CD4-positive, alpha-beta T cell treated with Interleukin-6 at 100 ng/mL for 8 hours (primary cell): ENCODE measurements at places on chromosomes 2 and 18.

DNA sequence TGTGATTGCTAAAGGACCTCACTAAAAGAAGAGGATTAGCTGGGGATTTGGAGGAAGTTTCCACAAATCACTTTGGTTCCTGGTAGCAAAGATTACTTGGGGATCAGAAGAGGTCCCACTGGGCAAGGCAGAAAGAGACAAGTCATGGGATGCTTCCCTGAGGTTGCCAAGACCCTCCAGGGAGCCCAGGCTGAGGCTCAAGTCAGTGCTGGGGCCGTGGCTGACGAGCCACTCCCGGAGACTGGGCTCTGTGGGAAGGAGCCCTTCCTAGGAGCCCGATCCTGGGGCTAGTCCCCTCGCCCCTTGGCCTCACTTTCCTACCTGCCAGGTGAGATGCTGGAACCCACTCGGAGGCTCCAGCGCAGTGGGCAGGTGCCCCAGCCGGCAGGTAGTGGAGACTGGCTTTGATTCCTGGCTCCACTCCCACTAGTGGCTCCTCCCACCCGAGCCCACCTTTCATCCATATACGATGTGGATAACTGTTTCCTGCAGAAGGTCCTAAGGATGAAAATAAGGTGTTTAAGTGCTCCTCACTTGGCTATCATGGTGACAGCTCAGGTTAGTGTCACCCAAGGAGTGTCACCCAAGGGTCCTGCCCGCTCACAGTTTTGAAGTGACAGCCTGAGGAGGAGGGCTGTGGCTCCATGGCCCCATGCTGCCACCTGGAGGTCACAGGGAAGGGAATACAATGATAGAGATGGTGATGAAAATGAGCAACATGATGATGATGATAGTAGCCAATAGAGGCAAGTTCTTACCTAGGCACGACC, 100.5 kb downstream of the CAPN13 start:
- DNase-seq: peak; percentile 71

- DNase-seq: no peak
Observed at GRCh38 chr2:44397447-44398175, 35.9 kb downstream of the CAMKMT start.

DNA sequence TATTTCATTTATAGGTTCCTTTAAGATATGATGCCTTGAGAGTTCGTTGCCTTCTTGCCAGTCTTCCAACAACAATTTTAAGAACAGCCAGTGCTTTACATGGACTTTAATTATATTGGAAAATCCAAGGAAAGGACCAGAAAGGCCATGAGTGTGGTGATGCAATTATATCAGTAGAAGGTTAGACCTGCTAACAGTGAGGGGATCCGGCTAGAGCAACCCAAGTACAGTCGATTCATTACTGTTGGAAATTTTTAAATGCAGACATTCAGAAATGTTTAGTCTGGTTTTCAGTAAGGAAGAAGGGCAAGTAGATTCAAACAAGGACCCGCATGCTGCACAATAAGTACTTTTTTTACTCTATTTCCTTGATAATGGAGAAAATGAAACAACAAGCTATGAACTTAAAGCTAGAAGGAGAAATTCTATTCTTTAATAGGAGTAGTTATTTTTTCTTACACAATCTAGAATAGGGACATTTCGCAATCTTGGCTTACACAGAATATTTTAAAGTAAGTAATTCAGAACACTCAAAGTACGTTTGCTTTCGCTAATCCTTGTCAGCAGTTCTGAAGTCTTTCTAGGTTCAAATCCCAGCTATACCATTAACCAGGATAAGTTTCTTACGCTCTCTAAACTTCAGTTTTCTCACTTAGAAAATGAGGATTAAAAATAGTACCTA, 405.5 kb downstream of the MEIS1 start:
- no peak for DNase-seq

- DNase-seq: no peak
Observed at GRCh38 chr2:20148426-20148922, 76.5 kb downstream of the SDC1 start.

- no peak for DNase-seq
Observed at GRCh38 chr2:82803307-82803706, 1655.8 kb downstream of the SUCLG1 start.

DNA sequence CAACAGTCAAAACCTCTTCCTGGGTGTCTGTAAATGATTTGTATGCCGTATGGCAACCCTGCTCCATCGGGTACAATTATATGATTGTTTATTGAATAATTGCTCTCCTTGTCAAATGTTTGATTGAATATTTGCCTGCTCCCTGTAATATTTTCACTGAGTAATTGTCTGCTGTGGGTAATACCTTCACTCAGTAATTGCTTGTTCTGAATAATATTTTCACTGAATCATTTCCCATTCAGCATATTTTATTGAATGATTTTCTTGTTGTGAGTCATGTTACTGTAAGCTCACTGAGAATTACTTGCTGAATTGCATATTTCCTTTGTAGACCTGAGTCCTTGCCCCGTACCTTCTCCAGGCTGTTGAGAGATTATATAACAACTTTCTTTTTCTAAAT, 535.2 kb downstream of the METTL4 start:
- no peak for DNase-seq

DNA sequence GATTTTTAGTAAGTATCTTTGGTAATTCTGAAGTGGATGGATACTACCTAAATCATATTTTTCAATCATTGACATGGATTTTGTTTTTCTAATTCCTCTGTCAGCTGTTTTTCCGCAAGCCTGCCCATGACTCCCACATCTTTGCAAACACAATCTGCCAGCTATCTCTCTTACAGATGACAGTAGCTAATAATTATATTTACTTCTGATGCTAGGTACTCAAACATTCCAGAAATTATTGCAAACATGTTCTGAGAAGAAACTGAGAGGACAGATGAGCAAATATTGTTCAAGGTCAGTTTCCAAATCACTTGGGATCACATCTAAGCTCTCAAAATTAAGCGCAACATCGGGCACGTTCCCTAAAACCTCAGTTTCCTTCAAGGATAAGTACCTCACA, 270.0 kb upstream of the CDH19 start:
- no peak for DNase-seq

DNA sequence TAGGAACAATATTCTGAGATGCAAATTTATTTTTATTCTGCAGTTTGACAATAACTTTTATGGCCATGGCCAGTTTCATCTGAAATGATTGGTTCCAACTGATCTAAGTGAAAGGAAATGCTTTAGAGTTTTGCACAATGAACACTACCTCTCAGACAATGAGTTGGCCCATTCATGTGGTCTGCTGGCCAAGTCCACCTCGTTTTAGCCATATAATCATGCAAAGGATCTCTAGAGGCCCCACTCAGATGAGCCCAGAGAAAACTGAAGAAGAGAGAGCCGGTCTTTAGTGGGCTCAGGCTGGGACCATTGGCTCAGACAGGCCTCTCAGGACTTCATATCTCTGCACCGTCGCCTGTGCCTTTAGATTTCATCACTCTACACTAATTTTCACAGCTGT, 254.7 kb downstream of the MREG start:
- DNase-seq: no peak

GRCh38 chr2:109270505-109271312, 141.7 kb downstream of the SH3RF3 start:
- DNase-seq: no peak

DNA sequence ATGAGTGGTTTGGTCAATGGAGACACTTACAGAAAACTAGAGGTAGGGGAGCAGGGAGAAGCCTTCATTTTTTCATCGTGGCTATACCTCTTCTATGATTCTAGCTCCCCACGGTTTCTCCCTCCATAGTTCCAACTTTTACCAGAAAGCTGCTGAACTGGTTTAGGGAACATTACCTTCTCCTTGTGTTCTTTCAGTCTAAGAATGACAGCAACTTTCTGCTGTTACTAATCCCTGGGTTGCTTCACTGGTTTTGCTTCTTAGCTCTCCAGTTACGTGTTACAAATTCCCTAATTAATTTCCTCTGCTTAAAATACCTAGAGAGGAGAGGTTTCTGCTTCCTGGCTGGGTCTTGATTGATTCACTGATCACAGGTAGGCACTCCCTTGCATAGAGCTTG, 499.9 kb downstream of the SLC4A3 start:
- no peak for DNase-seq

DNA sequence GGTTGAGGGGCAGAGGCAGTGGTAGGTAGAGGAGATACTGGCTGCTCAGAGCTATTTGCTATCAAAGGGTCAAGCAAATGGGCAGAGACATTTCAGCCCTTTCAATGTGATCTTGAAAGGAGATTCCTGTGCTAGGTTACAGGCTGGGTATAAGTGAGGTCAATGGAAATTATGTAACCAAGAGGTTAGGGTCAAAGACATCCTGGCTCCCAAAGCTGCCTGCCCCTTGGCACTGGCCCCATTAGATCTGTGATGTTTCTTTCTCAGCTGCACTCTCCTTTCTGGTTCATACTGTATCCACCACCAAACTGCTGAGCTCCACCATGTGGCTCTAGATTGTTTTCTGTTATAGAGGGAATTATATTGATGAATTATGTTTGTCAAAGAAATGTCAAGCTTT, 200.4 kb downstream of the AGPS start:
- DNase-seq: no peak

- no peak for DNase-seq
Observed at GRCh38 chr2:210667711-210668110, 111.3 kb downstream of the CPS1 start.

GRCh38 chr18:3397031-3397750, 52.8 kb upstream of the TGIF1 start:
- DNase-seq: no peak

- DNase-seq: peak; percentile 79
Observed at GRCh38 chr2:38581193-38582147, 21.3 kb downstream of the HNRNPLL start.

DNA sequence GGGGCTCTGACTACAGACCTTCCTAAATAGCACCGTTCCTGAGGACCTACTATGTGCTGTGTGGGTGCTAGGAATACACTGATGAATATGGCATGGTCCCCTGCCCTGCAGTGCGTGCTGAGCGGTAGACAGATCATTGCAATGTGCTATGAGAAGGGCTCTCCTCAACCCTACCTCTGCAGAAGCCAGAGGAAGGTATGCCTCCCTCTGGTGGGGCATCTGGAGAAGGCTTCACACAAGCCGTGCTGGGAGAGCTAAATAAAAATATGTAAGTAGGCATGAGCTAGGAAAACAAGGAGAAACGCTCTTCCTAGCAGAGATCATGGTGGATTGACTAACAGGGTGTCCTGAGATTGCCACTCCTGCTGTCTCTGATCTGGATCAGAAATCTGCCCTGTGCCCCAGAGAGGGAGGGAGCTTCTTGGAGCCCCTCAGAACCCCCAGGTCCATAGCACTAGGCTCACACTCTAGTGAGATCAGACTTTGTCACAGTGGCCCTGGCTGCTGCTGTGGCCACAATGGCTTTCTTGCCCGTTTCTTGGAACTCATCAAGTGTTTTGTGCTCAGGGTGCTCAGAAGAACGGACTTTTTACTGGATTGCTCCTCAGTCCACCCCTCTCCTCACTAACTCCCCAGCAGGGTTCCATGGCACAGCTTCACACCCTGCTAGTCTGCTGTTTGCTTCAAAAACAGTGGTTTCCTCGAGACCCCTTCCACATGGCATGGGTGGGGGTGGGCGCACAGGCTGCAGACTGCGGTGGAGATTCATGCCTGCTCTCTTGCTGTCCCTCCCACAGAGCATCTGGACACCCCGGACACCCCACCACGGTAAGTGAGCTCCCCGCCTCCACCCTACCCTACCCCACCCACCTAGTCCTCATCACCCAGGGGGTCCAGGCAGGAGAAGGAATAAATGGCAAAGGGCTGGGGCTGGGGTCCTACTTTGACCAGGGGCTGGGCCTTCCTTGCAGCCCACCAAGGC, 14.2 kb downstream of the SIGLEC15 start:
- DNase-seq: no peak

- no peak for DNase-seq
Observed at GRCh38 chr2:231362555-231363184, 32.8 kb upstream of the B3GNT7 start.

- no peak for DNase-seq
Observed at GRCh38 chr2:113236367-113237159, 42.2 kb downstream of the PAX8 start.

GRCh38 chr18:34808389-34808788, 98.3 kb downstream of the DTNA start:
- DNase-seq: no peak

- no peak for DNase-seq
Observed at GRCh38 chr2:136254681-136255080, 136.7 kb upstream of the CXCR4 start.

DNA sequence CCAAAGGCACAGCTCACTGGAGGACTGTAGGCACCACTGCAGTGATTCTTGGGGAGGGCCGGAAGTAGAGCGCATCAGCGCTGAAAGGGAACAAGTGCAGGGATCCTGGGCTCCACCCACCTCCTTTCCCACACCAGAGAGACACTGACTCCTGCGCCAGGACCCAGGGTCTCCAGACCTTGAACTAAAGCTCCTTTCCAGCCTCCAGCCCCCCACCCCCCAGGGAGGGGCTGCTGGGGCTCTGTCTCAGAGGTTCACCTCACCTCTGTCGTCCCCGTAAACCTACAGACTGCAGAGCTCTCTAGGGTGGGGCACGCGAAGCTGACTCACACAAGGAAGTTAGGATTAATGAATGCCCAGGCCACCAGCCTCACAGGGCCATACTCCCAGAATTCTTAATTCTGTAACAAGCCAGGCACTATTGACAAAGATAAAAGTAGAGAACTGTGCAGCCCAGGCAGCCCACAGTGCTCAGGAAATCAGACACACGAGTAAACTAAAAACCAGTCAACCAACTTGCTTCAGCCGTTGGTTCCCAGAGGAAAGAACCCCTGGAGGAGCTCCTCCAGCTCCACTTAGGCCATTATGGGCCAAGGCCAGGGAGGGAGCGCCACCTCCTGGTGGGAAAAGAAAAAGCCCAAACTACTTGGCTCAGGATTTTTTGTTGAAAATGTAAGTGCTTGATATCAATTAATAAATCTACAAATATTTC, 45.1 kb upstream of the ACAA2 start:
- peak; percentile 40 for DNase-seq

DNA sequence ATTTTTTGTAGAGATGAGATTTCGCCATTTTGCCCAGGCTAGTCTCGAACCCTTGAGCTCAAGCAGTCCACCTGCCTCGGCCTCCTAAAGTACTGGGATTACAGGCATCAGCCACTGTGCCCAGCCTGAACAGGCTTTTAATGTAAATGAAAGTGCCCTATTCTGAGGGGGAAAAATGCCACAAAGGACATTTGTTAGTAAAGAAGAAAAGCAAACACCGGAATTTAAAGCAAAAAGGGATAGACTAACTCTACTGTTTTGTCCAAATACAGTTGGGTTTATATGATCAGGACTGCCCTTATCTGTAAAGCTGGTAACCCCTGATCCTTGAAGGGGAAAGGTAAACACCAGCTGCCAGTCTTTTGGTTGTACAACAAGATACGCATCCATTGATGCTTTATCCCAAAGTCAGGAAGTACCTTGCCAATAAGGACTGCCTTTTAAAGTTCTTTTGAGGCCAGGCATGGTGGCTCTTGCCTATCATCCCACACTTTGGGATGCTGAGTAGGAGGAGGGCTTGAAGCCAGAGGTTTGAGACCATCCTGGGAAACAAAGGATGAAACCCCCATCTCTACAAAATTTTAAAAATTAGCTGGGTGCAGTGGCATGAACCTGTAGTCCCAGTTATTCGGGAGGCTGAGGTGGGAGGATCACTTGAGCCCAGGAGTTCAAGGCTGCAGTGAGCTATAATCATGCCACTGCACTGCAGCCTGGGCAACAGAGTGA, 13.1 kb downstream of the CLEC4F start:
- no peak for DNase-seq

GRCh38 chr2:220219371-220219770, 591.9 kb downstream of the SLC4A3 start:
- DNase-seq: no peak

- DNase-seq: no peak
Observed at GRCh38 chr2:73899801-73900336, 7.1 kb downstream of the ACTG2 start.
